ENCODE measurements at places on chromosomes 2 and 18.

DNA sequence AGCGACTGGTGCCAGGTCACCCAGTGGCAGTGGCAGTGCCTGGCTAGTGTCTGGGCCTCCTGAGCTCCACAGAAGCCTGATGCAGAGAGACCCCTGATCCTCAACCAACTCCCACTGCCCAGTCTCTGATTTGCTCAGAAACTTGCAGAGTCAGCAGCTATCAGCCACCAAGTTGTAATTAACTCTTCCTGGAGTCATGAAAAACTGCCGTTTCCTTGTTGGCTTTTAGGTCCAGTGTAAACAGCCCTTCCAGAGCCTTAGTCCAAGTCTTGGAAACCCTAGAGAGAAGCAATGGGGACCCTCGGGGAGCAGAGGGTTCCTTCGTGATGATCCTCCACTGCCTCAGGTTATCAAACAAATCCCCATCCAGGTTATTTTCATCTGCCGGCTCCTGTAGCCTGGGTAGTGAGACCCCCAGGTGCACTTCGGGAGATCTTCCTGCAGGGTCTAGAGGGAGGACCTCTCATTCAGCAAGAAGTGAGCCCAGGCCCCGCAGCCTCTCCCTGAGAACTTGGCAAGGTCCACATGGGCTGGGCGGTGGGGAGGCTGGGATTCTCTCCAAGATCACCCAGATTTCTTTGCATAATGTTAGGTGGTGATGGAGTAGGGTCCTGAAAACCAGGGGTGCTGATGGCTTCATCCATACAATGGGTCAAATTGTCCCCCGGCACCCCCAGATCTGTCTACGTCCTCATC is 137.7 kb upstream of the HDAC4 start:
- DNase-seq, result peak; percentile 34

DNA sequence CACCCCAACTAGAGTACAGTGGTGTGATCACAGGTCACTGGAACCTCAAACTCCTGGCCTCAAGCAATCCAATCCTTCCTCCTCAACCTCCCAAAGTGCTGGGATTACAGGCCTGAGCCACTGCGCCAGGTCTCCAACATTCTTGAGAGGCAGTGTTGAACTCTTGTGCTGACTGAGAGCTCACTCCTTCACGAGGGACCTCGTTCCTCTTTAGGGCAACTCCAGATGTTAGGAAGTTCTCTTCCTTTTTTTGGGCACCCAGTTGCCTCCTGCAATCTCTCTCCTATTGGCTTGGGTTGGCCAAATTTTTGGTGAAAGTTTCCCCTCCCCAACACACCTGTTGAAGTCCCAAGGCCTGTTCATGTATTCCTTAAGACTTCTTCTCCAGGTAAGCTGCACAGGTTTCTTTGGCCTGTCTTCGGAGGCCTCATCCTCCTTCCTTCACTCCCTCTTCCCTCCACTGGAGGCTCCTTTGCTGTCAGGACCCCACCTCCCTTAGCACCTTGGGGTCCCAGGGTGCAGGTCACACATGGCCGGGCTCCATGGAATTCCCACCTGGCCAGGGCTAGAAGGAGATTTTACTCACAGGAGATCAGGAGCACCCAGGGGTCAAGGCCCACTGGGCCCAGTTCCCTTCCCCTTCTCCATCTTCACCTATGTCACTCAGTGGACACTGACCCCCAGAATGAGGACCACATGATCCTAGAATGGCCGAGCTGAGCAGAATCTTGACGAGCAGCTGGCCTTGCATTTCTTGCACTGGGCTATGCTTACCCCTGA is 94.6 kb upstream of the SMAD2 start:
- peak; percentile 20 for DNase-seq

DNA sequence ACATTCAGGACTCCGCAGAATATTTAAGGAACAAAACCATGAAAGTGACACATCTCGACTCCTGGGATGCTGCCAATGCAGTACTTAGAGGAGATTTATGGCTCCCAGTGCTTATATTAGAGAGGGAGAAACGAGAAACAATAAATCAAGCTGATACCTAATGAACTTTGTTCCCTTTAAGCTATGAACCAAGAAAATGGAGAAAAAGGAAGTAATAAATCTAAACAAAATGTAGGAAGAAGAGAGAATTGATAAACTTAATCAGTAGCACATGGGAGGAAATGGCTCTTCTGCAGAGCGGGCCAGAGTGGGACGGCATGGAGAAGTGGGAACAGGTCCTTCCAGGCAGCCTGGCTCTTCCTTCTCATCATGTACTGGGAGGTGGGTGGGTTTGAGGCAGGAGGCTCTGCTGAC is 42.7 kb downstream of the NPPC start:
- no peak for DNase-seq

DNA sequence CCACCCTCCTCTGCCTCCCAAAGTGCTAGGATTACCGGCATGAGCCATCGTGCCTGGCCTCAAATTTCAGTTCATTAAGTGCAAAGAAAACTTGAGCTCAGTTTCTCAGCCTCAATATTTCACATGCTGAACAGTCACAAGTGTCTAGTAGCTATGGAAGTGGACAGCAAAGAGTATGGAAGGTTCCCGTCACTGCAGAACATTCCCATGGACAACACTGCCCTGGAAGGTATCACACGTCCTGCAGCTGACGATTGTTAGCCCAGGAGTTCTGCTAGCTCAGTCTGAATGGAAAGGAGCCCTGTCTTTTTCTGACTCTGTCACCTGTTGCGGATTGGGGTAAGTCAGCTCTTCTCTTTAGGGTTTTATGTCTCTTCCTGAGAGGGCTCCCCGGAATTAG is 86.2 kb upstream of the PTPRM start:
- no peak for DNase-seq

DNA sequence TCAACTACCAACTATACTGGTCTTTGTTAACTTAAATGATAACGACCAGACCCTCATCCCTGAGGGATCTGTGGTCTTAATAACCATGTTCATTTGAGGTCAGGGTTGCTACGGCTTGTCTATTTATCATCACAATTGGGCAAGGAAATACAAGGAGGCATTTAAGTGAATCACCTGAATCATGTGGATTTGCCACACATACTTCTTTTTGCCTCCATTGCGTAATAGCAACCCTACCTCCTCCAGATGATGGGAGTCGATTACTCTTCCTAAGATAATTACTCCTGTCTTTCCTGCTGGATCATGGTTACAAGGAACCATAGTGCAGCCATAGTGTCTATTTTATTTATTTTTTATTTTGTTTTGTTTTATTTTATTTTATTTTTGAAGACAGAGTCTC is 42.2 kb downstream of the TAF4B start:
- no peak for DNase-seq

DNA sequence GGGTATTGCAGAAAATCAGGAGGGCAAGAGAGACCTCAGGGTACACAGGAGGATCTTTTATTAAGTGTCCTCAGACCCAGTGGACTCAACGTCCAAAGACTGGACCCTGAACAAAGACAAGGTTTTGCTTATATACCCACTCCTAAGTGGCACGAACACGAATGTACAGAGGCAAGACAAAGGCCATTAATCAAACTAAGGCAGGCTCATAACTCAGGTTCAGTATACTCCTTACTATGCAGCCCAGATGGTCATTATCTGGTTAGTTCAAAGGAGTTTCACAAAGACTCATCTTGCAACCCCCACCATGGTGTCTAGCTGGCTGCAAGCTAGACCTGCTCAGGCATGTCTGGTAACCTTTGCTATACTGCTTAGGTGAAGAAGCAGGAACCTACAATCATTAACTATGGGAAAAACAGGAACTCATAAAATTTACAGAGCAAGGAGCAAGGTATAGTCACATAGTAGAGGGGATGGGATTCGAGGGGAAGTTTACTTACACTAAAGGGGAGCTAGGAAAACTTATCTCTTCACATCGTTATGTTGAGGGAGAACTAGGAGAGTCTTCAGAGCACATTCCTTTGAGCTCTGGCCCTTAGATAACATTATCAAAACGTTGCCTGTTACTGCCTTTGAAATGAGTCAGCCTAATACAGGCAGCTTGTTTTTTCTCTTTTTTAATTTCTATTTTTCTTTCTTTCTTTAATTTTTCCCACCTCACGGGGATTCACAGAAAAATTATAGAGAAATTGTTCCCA is 33.9 kb downstream of the SLC4A3 start:
- DNase-seq, result no peak

GRCh38 chr2:130737592-130737991 is 8.7 kb downstream of the GPR148 start:
- no peak for DNase-seq

DNA sequence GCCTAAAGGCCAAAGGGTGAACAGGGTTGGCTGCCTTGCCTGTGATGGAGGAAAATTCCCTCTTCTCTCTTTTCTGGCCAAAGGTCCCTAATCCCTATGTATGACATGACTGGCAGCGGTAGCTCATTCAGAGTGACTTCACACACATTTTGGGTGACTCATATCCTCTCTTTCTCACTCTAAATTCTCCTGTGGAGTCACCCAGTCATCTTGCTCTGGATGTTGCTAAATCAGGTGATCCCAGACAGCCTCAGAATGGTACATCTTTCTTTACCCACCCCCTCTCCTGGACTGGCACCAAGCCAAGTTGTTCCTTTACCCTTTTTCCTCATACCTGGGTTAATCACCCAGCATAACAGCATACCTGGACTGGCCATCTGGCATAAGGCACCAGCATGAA is 77.2 kb downstream of the NEURL3 start:
- peak; percentile 93 for DNase-seq

DNA sequence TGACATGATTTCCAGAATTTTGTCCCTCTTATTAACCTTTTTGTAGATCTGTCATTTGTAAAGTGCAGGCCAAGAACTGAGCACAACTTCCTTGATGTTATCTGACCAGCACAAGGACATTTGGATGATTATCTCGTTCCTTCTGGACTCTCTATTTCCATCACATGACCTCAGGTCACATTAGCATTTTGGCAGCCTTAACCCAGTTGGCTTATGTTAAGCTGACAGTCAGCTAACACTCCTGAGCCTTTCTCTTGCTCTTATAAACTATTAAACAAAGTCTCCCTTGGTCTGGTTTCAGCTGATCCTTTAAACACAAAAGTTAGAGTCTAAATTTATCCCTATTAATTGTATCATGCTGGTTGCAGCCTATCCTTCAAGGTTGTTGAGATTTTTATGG is 167.2 kb upstream of the RBBP8 start:
- no peak for DNase-seq

DNA sequence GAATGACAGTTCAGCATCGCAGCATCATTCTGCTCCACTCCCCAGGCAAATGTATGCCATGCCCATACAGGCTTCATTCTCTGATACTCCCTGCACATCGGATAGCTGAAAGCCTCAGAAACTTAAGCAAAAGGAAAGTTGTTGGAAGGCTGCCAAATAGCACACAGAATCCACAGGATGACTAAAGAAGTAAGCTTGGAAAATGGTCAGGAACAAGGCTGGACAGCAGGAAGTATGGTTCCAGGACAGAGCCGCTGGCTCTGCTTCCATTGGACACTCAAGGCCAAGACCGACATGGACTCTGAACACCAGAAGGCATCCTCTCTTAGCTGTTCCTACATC is 256.5 kb downstream of the CDH20 start:
- no peak for DNase-seq

DNA sequence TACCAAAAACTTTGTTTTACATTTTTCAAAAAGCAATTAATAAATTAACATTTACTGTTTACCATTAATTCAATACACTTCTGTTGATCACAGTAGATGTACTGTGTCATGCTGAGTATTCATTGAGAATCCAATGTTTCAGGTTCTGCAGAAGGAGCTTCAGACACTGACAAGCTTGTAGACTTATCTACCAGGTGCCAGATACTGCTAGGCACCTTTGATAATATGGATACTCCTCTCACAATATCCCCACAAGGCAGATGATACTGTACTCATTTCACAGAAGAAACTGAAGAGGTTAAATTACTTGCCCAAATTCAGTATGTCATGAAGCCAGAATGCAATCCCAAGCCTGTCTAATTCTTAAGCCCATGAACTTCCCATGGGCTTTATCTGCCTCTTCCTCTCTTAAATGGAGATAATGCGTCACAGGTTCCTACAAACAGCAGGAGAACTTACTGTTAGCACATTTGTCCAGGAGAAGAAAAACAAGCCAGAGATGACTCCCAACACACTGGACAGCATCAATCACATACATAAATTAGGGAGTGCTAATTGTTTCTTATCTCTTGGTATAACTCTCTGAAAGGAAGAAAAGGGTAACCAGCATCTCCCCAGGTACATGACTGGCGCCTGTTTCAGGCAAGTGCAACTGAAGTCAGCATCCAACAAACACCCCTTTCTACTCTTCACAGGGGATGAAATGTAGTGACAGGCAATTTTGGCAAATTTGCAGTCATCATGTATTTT is 27.4 kb downstream of the ITSN2 start:
- no peak for DNase-seq

DNA sequence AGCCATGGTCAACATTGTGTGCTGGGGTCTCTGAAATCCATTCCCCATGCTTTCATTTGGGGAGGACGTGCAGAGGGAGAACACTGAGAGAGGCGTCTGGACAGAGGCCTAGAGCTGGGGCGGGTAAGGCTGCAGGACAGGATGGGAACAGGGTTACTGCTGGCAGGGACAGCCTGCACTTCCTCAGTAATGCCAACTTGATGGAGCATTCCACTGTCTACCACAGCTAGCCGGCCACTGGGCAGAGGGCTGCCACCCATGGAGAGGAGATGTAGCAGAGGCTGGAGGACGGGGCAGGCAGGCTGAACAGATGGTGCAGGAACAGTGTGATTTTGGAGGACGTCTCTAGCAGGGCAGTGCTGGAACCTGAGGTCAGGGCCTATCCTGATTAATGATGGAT is 29.3 kb downstream of the MRPL33 start:
- no peak for DNase-seq
